Stimulated activated CD8-positive, alpha-beta memory T cell treated with anti-CD3 and anti-CD28 coated beads, Interleukin-7, amount 100 ng/mL, for 1 hour (primary cell): ENCODE measurements at places on chromosomes 7 and 10.

DNA sequence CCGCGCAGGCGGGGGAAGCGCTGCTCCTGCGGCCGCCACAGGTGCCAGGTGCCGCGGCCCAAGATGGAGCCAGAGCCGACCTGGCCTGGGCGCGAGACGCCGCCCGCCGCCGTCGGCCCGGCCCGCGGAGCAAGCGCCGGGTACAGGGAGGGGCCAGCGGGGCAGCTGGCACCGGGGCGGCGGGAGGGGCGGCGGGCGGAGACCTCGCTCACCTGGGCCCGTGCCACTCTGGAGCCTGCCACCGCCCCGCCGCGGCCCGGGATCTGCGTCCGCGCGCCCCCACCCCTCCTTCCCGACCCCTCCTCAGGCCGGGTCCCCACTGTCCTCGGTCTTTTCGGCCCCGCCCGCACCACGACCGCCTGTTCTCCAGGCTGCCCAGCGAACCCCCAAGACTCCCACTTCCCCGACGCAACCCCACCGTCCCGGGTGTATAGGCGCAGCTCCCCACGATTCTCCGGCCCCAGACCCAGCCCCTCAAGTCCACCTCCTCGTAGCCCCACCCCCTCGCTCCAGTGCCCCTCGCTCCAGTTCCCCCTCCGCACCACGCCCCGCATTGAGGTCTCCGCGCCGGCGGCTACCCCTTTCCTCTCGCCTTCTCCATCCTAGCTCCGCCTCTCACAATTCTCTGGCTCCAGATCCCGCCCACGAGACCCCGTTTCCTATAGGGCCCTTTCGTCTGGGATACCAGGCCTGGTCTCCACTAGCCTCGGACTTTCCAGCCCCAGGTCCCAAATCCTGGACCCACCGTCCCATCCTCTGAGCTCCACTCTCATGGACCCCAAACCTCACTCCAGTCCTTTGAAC, at the start of gene GPRIN2:
Gene GPRIN2, minus strand, starts transcription at position 144 of the 804 bp plus-strand sequence. CDS start 5,922 bp downstream, outside the sequence.
- DNase-seq = no peak

DNA sequence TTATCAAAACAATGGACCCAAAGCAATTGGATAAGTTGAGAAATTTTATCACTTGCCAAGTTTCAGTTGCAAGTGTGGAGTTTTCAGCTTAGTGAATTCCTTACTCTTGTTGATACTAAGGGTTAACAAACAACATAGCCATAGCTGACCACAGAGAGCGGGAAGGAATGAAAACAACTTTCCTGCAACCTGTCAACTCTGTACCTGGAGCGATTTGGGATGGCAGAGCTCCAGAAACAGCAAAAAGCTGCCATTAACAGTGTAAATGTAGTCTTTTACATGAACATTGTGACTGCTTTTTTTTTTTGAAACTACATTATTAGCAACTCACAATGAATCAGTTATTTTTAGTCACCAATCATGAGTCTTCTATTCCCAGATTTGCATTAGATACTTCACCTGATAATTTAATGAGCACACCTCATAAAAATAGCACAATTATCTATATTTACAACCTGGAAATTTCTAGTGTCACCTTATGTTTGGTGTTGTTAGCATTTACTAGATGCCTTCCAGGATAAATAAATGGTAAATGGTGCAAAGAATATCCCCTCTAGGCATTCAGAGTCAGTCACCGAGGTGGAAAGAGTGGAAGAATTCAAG, 47.6 kb upstream of the RAPGEF5 start:
- no peak for DNase-seq

DNA sequence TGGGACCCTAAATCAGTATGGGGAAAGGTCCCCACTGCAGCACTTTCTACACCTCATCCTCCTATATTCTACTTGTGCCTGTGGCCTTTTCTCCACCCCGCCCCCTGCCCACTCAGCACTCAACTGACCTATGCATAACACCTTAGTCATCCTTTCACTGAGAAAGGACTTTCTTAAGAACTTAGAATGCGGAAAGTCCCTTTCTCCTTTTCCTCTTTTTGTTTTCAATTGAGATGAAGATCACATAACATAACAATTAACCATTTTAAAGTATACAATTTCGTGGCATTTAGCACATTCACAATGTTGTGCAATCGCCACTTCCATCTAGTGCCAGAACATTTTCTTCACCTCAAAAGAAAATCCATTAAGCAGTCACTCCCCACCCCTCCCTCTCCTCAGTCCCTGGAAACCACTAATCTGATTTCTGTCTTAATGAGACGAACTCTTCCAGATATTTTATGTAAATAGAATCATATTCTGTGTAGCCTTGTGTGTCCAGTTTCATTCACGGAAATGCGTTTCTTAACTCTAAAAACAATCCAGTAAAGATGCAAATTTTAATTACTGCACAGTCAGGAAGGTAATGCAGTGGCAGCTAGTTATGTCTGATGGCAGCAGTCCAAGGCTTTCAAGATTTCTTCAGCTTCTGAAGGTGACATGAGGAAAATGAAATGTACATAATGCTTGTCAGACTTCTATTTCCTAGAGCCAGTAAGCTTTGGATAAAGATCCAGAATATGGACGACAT, 41.7 kb downstream of the FAS start:
- no peak for DNase-seq

DNA sequence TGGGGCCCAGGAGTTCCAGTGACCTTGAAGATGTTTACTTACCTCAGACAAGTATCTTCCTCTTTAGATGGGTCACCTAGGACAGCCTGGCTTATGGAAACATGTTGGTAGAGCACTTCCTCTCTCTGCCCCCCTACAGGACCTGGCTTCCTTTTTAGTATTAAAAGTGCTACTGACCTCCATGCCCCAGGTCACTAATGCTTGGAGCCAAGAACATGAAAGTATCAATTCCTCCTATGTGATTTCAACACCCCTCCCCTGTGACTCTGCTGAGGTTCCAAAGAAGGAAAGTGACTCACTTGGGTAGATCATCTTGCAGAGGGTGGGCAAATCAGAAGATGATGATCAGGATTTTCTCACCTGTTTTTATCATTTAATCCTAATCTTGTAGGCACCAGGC, 125.3 kb upstream of the CCDC6 start:
- no peak for DNase-seq

DNA sequence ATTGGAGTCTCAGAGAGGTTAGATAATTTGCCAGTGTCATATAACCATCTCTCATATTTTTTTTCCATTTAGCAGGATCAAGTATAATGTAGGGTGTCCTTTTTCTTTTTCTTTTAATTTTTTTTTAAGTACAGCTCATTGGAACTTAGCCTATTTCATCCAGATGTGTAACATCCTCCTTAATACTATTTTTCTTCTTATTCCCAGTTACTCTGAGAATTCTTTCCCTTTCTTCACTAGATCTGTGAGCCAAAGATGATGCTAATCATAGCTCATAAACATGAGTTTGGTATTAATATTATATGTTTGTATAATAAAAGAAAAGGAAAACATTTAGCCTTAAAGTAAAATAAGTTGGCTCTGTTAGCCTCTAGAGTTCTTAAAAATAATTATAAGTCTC, 32.8 kb downstream of the PPP1R9A start:
- no peak for DNase-seq

GRCh38 chr7:120547605-120548004, 274.6 kb downstream of the KCND2 start:
- no peak for DNase-seq

DNA sequence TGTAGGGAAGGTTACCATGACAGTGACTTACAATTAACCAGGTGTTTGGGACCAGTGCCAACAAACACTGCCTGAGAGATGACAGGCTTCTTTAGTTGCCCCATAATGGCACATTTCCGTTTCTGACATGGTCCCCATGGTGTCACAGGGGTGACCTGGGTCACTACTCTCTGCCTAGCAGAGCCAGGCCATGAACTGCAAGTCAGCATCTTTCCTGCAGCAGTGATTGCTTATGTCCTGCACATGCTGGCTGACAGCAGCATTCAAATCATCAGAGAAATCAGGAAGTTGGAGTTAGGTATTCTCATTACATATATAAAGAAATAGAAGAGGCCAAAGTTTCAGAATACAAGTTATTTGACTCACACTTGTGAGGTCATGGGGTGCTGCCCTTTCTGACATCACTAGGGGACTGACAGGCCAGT, 47.1 kb upstream of the ZNRF2 start:
- DNase-seq = no peak

GRCh38 chr10:3655528-3655927, 129.5 kb downstream of the KLF6 start:
- DNase-seq = no peak

DNA sequence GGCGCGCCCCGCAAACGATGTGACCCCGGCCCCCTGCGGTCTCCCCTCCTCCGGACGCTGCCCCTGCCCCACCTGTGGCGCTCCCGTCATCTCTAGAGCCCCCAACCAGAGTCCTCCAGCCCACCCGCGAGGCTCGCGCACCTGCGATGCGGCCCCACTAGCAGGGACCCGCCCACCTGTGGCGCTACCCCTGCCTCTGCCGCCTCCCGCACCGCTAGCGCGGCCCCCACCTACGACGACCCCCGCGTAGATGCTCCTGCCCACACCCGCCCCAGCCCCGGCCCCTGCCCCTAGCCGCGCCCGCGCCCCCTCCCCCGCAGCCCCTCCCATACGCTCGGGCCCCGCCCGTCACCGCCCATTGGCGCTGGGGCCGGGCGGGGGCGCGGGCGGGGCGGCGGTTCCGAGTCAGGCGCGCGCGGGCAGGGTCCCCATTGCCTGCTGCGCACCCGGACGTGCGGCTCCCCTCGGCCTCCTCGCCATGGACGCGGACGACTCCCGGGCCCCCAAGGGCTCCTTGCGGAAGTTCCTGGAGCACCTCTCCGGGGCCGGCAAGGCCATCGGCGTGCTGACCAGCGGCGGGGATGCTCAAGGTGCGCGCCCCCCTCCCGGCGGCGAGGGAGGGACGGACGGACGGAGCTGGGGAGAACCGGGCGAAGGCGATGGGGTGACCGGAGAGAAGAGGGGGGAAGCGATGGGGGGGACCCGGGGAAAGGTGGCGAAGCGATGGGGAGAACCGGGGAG, at the start of gene PFKP:
Gene PFKP, plus strand, starts transcription at position 431 of the 741 bp plus-strand sequence. Its CDS starts 48 bp downstream, at position 479.
- DNase-seq = no peak
